Dermis blood vessel endothelial cell (primary cell): ENCODE measurements at places on chromosomes 6 and 20. TPM values are rescaled to one million over a fixed set of nuclear protein-coding genes. Genes with fewer than 3 reads are reported as not detected.

ANKEF1 gene
- total RNA-seq: 1.5 and 2.0 TPM in 2 replicates

AGER gene
- total RNA-seq: 0.74 and 0.85 TPM in 2 replicates

COL21A1 gene
- 0.05 and 0.34 TPM in 2 replicates for total RNA-seq

DNA sequence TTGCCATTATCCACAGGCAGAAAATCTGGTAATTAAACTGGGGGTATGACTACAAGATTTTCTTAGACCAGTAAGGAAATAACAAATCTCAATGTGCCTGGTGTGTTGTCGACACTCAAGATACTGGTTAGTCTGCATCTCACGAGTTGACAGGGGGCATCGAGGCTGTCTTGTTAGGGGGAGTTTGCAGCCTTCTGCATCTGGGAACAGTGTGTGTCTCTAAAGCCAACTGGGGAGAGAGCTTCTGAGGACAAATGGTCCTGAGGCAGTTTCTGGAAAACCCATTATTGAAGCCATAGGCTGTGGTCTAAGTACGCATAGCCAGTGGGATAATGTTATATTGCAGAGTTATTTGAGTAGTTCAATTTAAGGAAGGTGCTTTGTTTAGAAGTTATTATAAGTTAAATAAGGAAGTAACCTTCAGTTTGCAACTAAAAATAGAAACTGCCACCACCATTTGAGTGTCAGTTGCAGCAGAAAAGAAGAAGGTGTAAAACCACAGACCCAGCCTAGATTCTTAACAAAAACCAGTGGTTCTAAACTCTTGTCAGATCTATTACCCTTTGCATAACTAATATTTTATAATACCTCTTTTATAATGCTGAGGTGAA, 15.4 kb upstream of the MAPK13 start:
- no peak for DNase-seq
